ENCODE measurements at places on chromosomes 3 and 15.
A peak's percentile ranks its signal among the peaks of the same experiment; 100 is the strongest.

GRCh38 chr3:45414823-45415222 lies 26.4 kb downstream of the LARS2 start:
- DNase-seq, result no peak

GRCh38 chr3:54654776-54655175 lies 273.1 kb downstream of the LRTM1 start:
- DNase-seq, result no peak

DNA sequence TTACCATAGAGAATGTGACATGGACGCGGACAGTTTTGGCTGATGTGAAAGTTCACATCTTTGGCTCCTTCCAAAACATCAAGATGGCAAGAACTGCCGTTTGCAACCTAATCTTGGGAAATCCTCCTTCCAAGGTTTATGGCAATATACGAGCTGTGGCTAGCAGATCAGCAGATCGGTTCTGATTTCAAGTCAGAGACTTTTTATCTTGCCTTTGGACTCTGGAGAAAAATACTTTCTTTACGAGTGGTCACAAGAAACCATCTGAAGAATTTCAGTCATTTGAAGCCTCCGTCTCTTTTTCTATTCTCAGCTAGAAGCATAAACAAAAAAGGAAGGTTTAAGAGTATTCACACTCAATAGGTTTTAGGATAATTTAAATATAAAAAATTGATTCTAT lies 153.5 kb upstream of the MEIS2 start:
- no peak for DNase-seq

GRCh38 chr15:61032600-61033286 lies 196.4 kb downstream of the RORA start:
- no peak for DNase-seq

DNA sequence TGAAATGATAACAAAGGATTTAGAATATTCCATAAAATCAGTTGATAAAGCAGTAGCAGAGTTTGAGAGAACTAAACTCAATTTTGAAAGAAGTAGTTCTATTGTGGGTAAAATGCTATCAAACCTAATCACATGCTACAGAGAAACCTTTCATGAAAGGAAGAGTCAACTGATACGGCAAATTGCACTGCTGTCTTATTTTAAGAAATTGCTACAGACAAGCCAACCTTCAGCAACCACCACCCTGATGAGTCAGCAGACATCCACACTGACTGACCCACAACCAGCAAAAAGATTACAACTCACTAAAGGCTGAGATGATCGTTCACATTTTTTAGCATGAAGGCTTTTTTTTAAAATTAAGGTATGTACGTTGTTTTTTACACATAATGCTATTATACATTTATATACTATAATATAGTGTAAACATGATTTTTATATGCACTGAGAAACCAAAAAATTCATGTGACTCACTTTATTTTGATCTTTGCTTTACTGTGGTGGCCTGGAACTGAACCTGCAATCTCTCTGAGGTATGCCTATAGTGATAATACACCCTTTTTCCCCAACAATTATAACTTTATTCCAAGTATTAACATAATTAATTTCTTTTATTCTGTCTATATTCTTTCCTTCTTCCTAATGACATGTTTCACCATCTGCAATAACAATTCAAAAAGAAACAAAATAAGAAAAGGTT lies 109.9 kb downstream of the TBC1D5 start:
- DNase-seq, result no peak

- no peak for DNase-seq
Observed at GRCh38 chr3:24136624-24137310, 191.7 kb downstream of the NR1D2 start.

DNA sequence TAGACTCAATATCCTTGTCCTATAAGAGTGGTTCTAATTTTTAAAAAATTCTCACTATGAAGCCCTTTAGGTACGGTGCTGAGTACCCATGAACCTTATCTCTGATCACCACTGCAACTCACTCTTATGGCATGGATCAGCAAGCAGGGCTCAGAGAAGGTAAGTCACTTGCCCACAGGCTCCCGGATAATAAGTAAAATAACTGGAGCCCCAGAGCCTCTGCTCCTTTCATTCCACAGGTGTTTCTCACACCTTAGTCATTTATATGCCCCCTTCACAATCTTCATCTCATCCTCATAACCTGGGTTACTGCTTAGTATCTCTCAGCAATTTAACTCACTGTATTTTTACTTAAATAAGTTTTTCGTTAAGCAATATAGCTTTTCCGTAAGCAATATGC lies 28.4 kb upstream of the AKAP13 start:
- DNase-seq, result no peak

DNA sequence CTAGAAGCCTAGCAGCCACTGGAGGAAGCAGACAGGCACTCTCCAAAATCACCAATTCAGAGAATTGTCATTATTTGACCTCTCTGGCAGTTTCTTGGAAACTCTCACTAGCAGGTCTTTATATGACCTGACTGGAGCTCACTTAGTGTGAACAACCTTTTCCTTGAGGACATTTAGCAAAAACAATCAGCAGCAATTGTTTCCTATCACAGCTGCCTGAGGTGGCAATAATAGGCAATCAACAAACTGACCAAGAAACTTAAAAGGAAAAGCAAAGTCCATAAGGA lies 162.4 kb upstream of the STT3B start:
- DNase-seq, result no peak

DNA sequence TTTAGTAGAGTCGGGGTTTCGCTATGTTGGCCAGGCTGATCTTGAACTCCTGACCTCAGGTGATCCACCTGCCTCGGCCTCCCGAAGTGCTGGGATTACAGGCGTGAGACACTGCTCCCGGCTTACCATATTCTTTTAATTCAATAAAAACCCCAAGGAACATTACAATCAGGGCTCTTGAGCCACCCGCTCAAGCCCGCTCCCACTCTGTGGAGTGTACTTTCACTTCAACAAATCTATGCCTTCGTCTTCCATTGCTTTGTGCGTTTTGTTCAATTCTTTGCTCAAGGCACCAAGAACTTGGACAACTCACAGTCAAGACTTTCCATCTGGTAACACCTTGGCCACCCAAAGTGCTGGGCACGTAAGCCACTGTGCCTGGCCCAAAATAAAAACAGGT lies 63.0 kb upstream of the PPIB start:
- no peak for DNase-seq

- DNase-seq, result no peak
Observed at GRCh38 chr15:43198992-43199391, 13.8 kb downstream of the CCNDBP1 start.

DNA sequence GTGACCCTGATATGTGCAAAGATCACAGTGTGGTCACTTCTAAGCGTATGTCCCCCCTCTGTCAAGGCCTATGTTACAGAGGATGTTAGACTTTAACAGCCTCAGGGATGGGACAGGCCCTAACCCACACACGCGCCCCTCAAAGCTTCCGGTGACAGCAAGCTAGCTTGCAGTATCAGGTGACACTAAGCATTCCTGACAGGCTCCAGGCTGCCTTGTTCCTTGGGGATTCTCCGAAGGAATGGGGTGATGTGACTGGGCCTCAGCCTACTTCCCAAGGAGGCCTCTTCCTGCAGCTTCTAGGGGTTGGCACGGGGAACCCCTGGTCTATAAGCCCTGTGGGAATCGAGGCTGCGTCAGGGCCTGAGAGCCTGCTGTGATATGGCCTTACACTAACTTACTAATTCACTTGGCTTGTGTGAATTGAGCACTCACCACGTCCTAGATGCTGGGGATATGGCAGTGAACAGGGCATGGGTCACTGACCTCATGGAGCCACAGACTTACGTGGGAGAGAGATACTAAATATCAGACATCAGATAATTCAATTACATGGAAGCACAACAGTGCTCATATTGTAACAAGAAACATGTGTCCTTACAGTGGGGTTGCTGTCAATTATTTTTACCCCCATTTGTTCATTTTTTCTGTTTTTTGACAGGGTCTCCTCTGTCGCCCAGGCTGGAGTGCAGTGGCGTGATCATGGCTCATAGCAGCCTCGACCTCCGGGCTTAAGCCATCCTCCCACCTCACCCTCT lies 11.4 kb upstream of the SPTBN5 start:
- DNase-seq, result no peak

DNA sequence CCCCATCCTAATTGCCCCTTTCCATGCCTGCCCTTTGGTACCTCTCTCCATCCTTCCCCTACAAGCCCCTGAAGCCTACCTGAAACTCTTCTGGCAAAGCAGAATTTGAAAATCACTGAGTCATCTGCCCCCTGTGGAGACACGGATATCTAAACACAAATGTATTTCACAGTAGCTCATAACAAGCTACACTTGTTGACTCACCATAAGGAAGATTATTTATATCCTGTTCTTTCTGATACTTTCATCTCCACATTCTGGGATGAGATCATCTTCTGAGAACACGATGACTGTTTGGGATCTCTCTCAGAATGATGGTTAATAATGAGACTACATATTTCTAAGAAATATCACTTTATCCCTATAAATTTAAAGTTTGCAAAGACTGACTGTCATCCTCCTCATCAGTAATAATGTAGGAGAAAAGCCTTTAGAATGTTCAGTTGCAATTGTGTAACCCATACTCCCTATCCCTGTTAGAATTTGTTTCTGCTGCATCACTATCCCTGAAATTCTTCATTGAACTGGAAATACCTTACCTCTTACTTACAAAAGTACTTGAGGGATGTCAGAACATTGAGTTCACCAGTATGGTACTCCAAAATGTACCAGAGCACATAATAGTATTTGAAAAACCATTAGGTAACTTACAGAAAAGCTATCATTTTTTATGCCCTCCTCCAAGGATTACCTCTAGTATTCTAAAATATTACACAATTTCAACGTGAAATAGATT lies 116.1 kb upstream of the IL12A start:
- no peak for DNase-seq

- DNase-seq, result peak; percentile 52
Observed at GRCh38 chr3:189132231-189132671, 39.5 kb upstream of the TPRG1 start.

DNA sequence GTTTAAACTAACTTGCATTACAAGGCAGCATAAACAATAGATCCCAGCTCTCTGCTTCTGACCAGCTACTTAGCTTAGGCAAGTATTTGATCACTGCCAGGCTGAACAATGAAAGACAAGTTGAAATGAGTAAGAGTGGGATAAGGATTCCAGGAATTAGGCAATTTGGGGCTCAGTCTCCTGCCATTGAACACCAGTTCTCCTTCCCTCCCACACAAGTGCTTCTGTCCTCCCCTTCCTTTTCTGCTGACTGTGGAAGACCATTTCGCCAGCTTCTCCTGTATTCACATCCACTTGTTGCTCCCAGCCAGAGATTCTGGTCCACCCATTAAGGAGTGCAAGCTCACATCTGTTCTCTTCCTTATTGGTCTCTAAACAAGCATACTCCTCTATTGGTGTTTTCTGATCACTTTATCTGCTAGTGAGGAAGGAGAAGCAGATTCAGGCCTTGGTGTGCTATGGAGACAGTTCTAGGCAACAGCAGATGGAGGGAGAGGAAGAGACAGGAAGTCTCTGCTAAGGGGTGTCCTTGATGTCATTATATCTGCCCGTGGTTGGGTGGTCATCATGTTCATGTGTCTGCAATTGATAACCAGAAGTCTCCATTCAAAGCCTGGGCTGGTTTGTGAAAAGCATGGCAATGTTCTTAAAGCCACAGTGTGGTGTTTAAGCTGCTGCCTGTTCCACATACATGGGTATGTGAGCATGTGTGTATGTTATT lies 121.5 kb downstream of the PLCL2 start:
- DNase-seq, result no peak

GRCh38 chr15:95868970-95869369 lies 461.5 kb upstream of the NR2F2 start:
- DNase-seq, result no peak

DNA sequence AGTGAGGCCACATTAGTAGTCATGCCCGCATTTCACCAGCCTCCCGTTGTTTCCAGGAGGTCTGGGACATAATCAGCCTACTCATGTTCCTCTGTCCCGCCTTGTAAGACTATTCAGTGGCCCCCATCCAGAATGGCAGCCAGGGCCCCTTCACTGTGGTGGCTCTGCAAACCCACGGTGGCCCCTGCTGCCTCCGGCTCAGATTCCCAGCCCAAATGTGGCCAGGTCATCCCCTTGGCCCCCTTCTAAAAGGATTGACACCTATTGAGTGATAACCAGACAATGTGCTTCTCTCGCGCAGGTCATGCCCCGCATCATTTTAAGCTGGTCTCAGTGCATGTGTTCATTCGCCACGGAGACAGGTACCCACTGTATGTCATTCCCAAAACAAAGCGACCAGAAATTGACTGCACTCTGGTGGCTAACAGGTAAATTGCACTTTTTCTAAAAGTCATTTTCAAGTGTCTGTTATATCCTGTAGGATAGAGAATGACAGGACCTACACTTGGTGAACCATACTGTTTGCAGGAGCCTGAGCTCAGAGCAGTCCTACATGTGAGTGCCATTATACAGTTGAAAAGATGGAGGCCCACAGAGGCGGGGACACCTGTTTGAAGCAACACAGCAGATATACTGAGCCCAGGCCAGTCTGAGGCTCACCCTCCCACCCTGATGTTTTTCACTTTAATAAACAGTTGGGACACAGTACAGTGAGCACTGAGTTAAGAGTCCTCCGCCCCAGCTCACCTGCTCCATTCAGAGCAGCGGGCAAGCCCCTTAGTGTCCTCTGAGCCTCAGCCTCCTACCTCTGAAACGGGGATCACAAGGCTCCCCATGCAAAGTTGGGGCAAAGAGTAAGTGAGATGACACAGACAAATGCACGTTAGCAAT lies 47.7 kb downstream of the PXYLP1 start:
- no peak for DNase-seq

GRCh38 chr15:56989411-56989924 lies 71.0 kb downstream of the TCF12 start:
- no peak for DNase-seq

GRCh38 chr15:80494351-80494751 lies 90.2 kb downstream of the ARNT2 start:
- DNase-seq, result no peak

- DNase-seq, result no peak
Observed at GRCh38 chr3:126351086-126351770, 6.0 kb downstream of the KLF15 start.

GRCh38 chr3:102457644-102458043 lies 22.8 kb downstream of the ZPLD1 start:
- DNase-seq, result no peak

- no peak for DNase-seq
Observed at GRCh38 chr3:129686941-129687340, 80.5 kb upstream of the PLXND1 start.

- DNase-seq, result no peak
Observed at GRCh38 chr3:23292432-23292831, 89.3 kb downstream of the UBE2E2 start.

DNA sequence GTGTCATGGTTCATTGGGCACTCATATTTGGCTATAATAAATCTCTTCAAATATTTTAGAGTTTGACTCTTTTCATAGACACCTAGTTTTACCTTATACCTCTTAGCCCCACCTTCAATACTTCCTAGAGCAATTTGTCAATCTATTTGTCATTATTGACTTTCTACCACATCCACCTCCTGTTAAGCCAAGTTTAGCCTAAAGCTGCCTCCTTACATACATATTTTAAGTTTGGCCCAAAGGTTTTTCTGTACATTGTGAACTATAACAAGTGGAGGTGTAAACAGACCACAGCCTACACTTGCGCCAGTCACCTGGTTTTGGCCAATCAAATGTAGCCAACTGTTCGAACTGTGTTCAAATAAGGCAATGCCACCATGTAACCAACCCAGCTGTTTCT lies 18.1 kb upstream of the ABHD17C start:
- no peak for DNase-seq

- peak; percentile 12 for DNase-seq
Observed at GRCh38 chr15:40782609-40783227, 12.9 kb downstream of the C15orf62 start.
